ENCODE measurements at places on chromosomes 1 and 21.

GRCh38 chr1:219039017-219039681 is 134.5 kb upstream of the LYPLAL1 start:
- no peak for DNase-seq

GRCh38 chr1:23394684-23395083 is 25.0 kb upstream of the ZNF436 start:
- DNase-seq: no peak

DNA sequence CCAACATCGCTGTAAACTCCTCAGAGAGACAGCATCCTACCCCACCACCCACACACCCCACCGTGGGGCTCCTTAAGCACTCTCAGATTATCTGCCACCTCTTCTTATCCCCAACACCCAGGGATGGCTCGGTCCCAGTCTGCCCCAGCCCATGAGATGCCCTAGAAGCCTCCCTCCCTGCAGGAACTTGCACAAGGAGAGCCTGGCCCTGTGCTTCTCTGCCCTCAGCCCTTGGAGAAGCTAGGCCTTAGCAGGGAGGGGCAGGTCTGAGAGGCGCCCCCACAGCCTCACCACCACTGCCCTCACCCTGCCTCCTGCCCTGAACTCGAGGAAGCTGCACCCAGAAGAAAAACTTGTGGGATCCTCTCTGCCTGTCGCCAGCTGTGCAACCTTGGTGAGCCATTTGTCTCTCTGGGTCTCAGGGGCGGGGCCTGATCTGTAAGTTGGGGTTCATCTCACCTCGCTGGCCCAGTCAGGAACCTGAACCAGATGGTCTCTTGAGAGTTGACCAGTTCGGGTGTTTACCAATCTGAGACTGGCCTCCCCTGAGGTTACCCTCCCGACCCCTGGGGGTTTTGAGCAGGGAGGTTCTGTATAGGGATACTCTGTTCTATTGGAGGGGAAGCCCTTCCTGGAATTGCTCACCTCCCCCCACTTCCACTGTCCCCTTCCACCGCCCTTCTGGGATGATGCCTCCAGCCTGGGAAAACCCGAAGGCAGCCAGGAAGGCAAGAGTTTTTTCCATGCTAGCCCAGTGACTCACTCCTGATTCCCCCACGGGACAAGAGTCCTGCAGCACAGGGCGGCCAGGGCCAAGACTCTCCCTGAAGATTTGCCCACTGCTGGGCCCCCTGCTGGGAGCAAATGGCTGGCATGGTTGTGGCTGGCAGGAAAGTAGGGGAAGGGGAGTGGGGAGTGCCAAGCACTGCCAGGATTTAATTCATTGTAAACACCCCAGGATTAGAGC is at the start of gene S100A3:
S100A3 (minus strand) TSS at position 537 of the 967 bp plus-strand sequence. CDS start 773 bp downstream, outside the sequence.
- DNase-seq: no peak

- no peak for DNase-seq
Observed at GRCh38 chr21:18608226-18608625, 204.6 kb upstream of the TMPRSS15 start.

- DNase-seq: no peak
Observed at GRCh38 chr1:183094351-183094750, 71.1 kb downstream of the LAMC1 start.

- DNase-seq: no peak
Observed at GRCh38 chr1:246106342-246106763, 400.7 kb downstream of the SMYD3 start.

DNA sequence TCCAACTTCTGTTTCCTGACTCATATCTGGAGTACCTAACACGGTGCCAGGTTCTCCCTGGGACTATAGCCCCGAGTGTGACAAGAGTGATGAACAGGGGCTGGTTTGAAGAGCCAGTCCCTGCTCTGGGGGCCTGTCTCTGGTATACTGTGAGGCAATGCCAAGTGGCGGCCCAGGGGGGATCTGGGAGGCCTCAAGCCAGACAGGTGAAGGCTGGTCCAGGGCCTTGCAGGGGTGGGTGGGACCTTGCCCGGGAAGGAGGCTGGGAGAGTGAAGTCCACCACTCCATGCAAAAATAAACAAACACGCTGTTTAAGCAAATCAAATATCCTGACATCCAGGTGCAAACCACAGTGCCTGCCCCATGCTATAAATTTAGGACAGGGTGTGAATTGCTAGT is 6.8 kb upstream of the PLXNA2 start:
- DNase-seq: no peak

GRCh38 chr1:61056196-61056572 is 26.2 kb upstream of the NFIA start:
- no peak for DNase-seq

DNA sequence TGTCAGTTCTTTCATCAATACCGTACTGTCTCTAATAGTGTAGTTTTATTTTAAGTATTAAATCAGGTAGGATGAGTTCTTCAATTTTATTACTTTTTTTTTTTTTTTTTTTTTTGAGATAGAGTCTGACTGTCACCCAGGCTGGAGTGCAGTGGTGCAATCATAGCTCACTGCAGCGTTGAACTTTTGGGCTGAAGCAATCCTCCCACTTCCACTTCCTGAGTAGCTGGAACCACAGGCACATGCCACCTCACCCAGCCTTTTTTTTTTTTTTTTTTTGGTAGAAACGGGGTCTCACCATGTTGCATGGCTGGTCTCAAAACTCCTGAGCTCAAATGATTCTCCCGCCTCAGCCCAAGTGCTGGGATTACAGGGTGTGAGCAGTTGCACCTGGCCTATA is 44.3 kb downstream of the INAVA start:
- no peak for DNase-seq

GRCh38 chr1:116064616-116065015 is 46.6 kb upstream of the MAB21L3 start:
- no peak for DNase-seq

DNA sequence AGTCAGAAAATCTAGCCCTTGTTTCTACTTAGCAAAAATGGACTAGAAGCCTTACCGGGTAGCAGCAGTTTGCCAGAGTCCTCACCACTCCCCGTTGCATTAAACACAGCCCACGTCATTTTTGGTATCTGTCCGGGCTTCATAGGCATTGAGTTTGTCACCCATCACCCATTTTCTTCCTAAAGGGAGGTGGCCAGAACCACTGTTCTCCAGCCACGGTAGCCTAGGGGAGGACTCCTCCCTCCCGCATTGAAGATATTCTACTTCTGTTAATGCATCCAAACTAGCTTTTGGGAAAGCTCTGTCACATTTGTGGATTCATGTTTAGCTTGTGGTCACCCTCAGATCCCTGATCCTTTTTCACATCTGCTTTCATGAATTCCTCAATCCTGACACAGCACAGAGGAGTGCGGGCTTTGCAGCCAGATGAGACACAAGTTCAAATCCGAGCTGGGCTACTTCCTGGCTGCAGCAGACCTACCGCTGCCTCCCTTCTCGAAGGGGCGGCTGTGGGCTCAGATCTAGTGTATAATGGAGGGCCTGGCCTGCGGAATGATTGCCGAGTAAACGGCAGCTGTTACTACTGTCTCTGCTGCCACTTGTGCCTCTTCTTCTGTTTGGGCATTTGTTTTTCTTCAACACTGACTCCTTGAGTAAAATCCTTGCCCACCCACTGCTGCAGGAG is 63.2 kb upstream of the EFHD2 start:
- no peak for DNase-seq

DNA sequence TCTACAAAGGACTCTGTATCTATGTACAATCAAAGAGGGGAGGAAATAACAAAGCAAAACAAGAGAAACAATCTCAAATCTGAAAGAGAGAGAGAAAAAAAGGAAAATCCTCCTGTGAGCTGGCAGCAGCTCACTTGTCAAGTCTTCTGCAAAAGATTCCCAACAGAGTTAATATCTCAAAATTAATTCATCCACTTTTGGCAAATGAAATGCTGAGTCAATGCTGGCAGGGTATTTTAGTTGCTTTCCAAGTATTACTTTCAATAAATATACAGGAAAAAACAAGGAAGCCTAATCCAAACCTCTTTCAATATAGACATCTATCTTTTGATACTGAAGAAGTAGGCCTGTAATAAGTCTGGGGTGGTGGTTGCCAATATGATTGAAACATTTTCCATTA is 613.9 kb upstream of the NEGR1 start:
- no peak for DNase-seq
